Erythroblast (primary cell): ENCODE measurements at places on chromosomes 12 and 14.
A peak's percentile ranks its signal among the peaks of the same experiment; 100 is the strongest.

DNA sequence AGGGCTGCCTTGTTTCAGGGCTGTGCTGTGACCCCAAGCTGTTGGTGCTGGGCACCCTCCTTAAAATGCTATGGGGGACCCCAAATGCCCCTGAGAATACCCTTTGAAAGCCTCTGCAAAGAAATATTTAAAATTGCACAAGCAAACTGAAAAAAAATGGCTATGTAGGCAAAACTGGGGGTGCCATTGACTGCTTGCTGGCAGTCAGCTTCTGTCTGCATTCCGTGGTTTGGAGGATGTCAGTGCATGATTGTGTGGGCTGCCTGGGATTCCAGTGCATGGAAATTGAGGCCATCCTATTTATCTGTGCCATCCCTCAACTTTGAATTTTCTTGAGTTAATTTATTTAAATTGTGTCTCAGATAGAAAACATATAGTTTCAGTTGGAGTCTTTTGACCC, 113.7 kb upstream of the RTL1 start:
- DNase-seq = no peak

DNA sequence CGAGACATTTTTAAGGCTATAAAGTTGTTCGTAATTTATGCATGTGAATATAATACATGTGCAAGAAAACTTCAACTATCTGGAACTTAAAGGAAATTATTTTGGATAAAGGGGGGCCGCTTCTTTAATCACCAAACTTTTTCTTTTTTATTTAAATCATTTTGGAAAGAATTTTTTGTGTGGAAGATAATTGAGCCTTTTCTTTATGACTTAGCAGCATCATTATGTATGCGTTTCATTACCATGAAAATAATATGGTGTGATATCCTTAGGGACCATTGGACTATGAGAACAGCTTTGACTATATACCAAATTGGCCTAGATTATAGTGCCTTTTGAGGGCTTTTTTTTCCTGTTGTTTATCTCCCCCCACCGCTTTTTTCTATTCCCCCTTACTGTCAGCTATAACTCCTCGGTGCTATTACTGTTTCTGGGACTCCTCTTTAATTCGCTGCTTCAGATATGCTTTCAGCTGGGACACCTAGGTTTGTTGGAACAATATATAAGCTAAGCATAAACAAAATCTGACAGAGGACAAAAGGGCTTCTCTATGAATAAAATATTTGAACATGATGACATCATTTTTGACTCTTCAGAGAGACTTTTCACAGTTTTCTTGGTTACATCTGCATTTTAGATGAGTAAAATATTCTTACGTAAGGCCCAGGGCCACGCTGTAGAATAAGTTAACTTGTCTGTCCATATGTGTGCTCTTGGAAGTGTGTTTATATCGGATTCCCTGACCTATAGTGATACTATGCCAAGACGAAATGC, 392.7 kb downstream of the NPAS3 start:
- no peak for DNase-seq

DNA sequence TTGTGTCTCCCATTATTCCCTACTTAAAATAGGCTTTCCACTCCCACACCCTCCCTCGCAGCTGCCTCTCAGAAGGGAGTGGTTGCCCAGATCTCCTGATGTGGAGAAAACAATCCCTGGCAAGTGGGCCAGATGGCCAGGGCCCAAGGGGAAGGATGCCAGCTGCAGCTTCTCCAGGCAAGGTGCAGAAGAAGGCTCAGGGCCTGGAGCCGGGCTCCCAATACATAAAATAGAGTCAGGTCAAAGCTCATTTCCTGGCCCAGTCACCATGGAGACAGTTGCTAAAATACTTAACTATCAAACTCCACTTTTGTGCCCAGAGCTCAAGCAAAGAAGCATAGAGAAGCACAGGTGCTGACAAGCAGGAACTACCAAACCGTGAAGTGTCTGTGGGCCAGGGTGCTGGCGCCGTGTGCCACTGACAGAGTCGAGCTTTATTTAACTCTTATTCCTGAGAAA, 45.7 kb upstream of the ITPR2 start:
- DNase-seq = no peak

GRCh38 chr12:179885-180284, 34.1 kb downstream of the SLC6A12 start:
- no peak for DNase-seq

- DNase-seq = no peak
Observed at GRCh38 chr12:25315388-25315787, 64.7 kb upstream of the KRAS start.

GRCh38 chr14:62168564-62169155, 406.4 kb downstream of the SNAPC1 start:
- DNase-seq = no peak

DNA sequence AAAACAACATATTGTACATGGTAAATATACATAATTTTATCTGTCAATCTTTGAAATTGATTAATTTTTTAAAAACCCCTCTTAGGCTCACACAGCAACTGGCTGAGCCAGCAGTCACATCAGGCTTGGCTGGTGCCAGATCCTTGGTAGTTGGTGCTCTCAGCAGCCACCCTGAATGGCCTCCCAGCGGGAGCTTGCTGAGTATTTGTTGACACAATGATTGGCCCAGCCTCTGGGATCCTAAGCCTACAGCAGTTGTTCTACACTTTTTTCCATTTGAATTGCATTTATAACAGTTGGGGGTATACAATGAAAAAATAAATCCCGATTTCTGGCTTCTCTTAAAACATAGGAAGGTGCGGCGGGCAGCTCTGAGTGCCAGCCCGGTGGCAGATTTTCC, 11.1 kb downstream of the PRKAB1 start:
- DNase-seq = no peak

DNA sequence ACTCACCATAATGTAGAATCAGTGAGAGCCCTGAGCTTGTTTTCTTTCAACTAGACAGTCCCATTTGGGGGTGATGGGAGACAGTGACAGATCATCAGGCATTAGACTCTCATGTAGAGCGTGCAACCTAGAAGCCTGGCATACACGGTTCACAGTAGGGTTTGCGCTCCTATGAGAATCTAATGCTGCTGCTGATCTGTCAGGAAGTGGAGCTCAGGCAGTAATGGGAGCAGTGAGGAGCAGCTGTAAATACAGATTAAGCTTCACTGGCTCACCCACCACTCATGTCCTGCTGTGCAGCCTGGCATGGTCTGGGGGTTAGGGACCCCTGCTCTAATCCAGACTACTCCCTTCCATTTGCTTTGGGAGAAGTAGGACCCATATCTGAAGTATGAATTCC, 55.6 kb downstream of the FNTB start:
- peak; percentile 76 for DNase-seq
